ENCODE measurements at places on chromosomes 4 and X.

GRCh38 chr4:123599061-123599919, 202.7 kb downstream of the SPRY1 start:
- no peak for DNase-seq

DNA sequence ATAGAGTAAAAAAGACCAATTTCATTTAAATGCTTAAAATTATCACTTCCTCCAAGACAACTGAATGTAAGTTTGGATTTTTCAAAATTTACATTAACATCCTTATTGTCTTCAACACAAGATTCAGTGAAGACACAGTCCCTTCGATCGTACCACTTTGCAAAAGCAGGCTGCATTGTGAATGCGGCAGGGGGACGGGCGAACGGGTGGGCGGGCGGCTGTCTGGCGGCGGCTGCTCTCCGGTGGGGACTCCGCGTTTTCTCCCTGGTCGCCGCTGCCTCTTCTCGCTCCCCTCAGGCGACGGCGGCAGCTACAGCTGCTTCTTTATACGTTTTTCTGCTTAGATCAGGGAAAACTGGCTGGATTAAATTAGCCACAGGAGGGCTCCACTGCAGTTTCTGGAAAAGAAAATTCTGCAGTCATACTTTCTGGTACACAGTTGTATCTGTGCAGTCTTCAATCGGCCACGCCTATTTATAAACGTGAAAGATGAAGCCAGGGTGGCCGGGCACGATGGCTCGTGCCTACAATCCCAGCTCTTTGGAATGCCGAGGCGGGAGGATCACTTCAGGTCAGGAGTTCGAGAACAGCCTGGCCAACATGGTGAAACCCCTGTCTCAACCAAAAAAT, 33.9 kb upstream of the HPF1 start:
- no peak for DNase-seq

GRCh38 chrX:13511241-13511943, 58.0 kb upstream of the EGFL6 start:
- DNase-seq, result no peak

DNA sequence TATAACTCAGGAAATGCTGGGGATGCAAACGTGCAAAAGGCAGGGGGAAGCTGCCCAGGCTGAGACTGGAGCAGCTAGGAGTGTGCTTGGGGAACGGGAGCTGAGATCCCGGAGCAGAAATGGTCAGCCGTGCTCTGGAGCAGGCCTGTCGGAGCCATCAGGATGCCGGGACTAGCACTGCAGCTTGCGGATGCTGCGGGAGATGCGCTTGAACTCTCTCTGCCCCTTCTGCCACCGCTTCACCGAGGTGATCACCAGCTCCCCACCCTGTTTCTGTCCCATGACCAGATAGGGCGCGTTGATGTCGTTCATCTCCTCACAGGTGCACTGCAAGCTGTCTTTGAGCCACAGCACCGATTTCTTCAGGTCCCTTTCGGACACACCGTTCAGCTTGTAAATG, 7.6 kb downstream of the SFRP2 start:
- DNase-seq, result no peak

DNA sequence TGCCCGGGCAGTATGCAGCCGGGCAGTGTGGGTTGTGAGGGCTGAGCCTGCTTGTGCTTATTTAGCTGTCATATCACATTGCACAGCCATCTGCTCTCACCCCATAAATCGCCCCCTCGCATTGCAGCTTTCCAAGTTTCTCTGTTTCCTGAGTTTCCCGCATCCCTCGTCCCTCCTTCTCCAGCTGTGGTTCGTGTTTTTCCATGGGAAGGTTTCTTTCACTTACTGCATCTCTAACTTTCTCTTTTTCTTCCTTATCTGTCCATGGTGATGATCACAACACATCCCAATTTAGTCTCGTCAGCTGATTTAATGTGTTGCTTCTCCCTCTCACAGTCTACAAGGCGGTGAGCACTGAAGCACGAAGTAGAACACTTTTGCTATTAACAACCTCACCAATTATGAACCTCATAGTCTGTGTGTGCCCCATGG, 118.1 kb downstream of the ENPP6 start:
- DNase-seq, result no peak

DNA sequence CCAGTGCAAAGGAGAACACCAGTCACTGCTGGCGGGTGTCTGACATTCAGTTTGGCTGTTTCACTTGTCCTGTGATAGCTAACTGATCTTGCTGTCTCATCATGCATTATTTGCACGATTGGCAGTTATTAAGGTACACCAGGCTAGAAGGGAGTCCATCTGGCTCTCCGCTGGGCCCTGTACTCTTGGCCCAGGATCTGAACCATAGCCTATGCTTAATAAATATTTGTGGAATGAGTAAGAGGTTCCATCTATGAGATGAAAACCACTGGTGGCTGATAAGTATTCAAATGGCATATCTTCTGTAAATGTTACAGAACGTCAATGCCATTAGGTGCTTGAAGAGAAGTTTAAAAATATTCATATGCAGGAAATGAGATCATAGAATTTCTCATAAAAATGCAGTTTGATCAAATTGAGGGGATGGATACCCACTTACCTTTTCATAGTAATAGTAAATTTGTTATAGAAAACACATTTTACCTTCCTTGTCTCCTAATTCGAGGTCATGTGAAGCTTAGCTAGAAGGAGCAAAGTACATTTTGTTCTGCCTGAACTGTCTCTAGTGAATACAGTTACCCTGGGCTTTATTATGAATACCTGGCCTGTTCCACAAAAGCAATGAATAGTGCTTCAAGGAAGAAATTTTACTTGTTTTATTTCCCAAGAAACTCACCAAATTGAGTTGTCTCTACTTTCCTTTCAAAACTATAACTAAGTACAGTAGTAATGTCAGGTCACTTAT, 213.5 kb downstream of the CBR4 start:
- DNase-seq, result no peak

DNA sequence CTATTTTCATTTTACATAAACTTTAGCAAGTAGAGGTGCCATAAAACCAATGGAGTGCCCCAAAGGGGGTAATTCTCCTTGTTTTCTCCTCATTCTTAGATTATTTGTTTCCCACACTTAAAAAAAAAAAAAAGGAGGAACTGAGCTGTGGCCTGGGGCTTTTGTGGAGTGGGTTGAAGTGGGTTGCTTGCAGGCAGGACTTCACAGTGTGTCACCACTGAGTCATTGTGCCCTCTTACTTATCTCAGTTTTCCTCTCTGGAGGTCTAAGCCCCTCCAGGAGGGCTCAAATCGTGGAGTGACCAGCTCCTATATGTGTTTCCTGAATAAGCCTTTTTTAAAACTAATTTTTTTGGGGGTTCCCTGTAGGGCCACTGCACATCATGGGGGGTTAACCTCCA, 69.0 kb downstream of the SLC16A2 start:
- no peak for DNase-seq

GRCh38 chr4:54542119-54542438, 115.7 kb upstream of the KIT start:
- no peak for DNase-seq

GRCh38 chrX:120517936-120518335, 42.8 kb downstream of the CUL4B start:
- DNase-seq, result no peak
